Endothelial cell of umbilical vein (primary cell): ENCODE measurements at places on chromosomes 5 and 9.
A peak's percentile ranks its signal among the peaks of the same experiment; 100 is the strongest.

DNA sequence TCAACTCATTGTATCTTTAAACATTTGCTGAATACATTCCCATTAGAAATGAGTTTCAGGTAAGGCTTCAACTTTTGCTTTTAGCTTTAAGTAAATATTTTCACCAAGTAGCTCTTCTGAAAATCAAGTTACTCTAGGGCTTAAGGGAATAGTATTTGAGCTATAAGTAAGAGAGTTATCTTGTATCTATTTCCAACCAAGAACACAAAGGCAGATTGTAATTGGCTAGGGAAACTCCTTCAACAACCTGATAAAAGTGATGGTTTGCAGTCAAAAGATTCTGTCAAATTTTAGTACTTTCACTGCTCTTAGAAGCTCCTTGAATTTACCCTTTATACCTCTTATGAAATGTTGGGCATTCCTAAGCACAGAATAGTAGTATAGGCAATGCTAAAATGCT lies 13.0 kb downstream of the ELL2 start:
- H3K4me1 ChIP-seq = peaks cover 8% of the 10 kb centered on the region
- H3K27me3 ChIP-seq = no peaks in the 10 kb centered on the region
- no peak overlapping the region for H3K27ac ChIP-seq
- DNase-seq = no peak

- peaks cover 15% of the 10 kb centered on the region for H3K36me3 ChIP-seq
- no peak for DNase-seq
- no peaks in the 10 kb centered on the region for H3K4me1 ChIP-seq
- no peak overlapping the region for H3K4me3 ChIP-seq
- no peaks in the 10 kb centered on the region for H3K27me3 ChIP-seq
Observed at GRCh38 chr5:14284392-14285148, 141.4 kb downstream of the TRIO start.

DNA sequence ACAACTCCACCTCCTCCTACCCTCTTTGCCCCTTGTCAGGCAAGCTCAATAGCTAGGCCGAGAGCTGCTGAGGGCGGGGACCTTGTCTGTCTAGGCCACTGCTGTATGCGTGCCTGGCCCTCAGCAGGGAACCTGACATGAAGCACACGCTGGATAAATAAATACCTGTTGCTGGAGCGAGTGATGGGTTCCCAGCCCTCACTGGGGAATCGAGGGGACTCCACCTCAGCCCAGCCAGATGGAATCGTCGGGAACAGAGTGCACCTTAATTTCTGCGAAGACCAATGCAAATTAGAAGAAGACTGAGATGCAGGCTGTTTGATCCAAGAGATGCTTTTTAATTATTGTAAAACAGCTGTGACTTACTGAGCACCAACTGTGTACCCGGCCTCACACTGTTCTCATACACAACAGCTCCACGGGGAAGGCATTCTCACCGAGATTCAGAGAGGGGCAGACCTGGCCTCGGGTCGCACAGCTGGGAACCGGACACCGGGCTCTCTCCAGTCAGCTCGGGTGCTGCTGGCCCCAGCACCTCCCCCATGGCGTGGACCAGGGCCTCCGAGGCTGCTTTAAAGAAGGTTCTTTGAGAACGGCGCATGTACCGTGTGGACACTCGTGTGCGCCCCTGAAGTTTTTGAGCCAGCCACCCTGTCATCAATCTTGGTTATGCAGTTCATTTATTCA lies 109.7 kb upstream of the IER5L start:
- H3K4me3 ChIP-seq = no peak overlapping the region
- no peak overlapping the region for H3K27ac ChIP-seq
- H3K27me3 ChIP-seq = no peaks in the 10 kb centered on the region
- no peaks in the 10 kb centered on the region for H3K36me3 ChIP-seq
- no peak for DNase-seq
- H3K4me1 ChIP-seq = no peaks in the 10 kb centered on the region

DNA sequence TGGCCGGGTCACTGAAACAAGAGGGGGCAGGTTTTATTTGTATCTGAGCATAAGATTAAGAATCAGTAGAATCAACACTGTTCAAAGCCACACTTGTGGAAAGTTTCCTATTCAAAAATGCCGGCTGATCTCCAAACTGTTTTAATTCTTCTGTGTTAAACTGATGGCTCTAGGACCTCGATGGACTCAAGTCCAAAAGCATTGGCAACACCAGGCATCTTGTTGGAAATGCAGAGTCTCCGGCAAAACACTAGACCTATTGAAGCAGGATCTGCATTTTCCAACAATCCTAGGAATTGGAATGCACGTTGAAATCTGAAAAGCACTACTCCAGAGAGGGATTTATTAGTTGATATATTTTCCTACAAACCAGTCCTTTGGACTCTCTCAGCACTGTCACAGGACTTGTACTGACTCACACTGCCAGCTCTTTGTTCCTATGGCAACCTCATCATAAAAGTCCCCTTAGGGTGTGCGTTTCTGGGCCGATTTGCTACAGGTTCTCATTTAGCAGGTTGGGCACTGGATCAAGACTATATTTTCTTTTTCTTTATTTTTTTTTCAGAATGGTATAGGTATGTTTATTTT lies 48.1 kb upstream of the PCA3 start:
- H3K4me3 ChIP-seq = no peak overlapping the region
- no peak for DNase-seq
- H3K36me3 ChIP-seq = no peaks in the 10 kb centered on the region
- no peak overlapping the region for H3K27ac ChIP-seq
- peaks cover 30% of the 10 kb centered on the region for H3K4me1 ChIP-seq

DNA sequence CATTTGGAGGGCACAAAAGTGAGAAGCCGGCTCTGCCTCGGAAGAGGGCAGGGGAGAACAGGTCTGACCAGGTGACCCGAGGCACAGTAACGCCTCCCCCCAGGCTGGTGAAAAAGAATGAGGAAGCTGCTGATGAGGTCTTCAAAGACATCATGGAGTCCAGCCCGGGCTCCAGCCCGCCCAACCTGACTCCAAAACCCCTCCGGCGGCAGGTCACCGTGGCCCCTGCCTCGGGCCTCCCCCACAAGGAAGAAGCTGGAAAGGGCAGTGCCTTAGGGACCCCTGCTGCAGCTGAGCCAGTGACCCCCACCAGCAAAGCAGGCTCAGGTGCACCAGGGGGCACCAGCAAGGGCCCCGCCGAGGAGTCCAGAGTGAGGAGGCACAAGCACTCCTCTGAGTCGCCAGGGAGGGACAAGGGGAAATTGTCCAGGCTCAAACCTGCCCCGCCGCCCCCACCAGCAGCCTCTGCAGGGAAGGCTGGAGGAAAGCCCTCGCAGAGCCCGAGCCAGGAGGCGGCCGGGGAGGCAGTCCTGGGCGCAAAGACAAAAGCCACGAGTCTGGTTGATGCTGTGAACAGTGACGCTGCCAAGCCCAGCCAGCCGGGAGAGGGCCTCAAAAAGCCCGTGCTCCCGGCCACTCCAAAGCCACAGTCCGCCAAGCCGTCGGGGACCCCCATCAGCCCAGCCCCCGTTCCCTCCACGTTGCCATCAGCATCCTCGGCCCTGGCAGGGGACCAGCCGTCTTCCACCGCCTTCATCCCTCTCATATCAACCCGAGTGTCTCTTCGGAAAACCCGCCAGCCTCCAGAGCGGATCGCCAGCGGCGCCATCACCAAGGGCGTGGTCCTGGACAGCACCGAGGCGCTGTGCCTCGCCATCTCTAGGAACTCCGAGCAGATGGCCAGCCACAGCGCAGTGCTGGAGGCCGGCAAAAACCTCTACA lies 11.8 kb downstream of the QRFP start:
- no peaks in the 10 kb centered on the region for H3K4me1 ChIP-seq
- no peaks in the 10 kb centered on the region for H3K27me3 ChIP-seq
- H3K27ac ChIP-seq = no peak overlapping the region

DNA sequence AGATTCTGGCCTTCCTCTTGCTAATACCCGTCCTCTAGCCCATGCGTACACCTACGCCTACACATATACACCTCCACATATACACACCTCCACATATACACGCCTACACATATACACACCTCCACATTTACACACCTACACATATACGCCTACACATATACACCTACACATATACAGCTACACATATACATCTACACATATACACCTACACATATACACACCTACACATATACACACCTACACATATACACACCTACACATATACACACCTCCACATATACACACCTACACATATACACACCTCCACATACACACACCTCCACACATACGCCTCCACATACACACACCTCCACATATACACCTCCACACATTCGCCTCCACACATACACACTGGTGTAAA lies 27.2 kb downstream of the AK3 start:
- no peaks in the 10 kb centered on the region for H3K27me3 ChIP-seq
- DNase-seq = peak; percentile 13
- no peak overlapping the region for H3K4me3 ChIP-seq
- H3K4me1 ChIP-seq = no peaks in the 10 kb centered on the region

DNA sequence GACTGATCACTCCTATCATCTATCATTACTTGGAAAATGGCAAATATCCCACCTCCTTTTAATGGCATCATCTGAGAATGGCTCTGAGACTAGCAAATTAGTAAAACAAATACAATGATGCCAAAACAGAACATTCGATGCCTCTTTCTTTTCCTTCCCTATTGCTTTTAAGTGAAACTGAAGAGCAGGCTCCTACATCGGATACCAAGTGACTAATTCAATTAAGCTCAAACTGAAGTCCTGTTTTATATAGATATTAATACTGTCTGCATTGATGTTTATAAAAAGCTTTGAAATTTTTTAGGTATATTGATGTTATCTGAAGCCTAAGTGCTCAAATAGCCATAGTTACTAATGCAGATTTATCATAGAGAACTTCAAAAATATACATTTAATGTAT lies 43.9 kb downstream of the SAXO1 start:
- no peaks in the 10 kb centered on the region for H3K27me3 ChIP-seq
- H3K27ac ChIP-seq = no peak overlapping the region
- DNase-seq = no peak
- no peak overlapping the region for H3K4me3 ChIP-seq
- no peaks in the 10 kb centered on the region for H3K4me1 ChIP-seq
- no peaks in the 10 kb centered on the region for H3K36me3 ChIP-seq

- no peaks in the 10 kb centered on the region for H3K36me3 ChIP-seq
- peaks cover 8% of the 10 kb centered on the region for H3K4me1 ChIP-seq
- peak; percentile 63 for DNase-seq
- peaks cover 28% of the 10 kb centered on the region for H3K27me3 ChIP-seq
- no peak overlapping the region for H3K27ac ChIP-seq
Observed at GRCh38 chr5:61582205-61582820, 250.3 kb downstream of the ZSWIM6 start.

GRCh38 chr5:31738199-31738598 lies 99.3 kb downstream of the PDZD2 start:
- H3K4me1 ChIP-seq = no peaks in the 10 kb centered on the region
- no peak overlapping the region for H3K27ac ChIP-seq
- H3K36me3 ChIP-seq = no peaks in the 10 kb centered on the region

DNA sequence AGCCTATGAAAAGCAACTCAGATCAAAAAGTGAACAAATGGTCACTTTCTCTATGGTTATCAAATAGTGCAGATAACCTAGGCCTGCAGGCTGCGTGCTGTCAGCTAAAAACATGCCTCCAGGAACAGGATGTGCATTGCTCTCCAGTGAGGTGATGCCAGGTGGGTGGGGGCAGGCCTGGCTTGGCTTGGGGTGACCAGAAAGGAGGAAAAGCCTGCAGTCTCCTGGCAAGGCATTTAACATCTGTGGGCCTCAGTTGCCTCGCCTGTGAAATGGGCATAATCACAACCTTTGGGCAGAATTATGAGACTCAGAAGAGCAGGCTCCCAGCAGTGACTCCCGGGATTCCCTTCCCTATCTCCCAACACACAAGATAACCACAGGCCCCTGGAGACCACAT lies 135.9 kb downstream of the COL23A1 start:
- H3K27me3 ChIP-seq = peaks cover 7% of the 10 kb centered on the region
- no peaks in the 10 kb centered on the region for H3K36me3 ChIP-seq
- no peak for DNase-seq
- H3K4me3 ChIP-seq = no peak overlapping the region
- H3K27ac ChIP-seq = no peak overlapping the region

- peaks cover 16% of the 10 kb centered on the region for H3K4me1 ChIP-seq
- peaks cover 22% of the 10 kb centered on the region for H3K36me3 ChIP-seq
- H3K27ac ChIP-seq = no peak overlapping the region
- no peak for DNase-seq
Observed at GRCh38 chr9:33307067-33307466, 16.8 kb downstream of the NFX1 start.

DNA sequence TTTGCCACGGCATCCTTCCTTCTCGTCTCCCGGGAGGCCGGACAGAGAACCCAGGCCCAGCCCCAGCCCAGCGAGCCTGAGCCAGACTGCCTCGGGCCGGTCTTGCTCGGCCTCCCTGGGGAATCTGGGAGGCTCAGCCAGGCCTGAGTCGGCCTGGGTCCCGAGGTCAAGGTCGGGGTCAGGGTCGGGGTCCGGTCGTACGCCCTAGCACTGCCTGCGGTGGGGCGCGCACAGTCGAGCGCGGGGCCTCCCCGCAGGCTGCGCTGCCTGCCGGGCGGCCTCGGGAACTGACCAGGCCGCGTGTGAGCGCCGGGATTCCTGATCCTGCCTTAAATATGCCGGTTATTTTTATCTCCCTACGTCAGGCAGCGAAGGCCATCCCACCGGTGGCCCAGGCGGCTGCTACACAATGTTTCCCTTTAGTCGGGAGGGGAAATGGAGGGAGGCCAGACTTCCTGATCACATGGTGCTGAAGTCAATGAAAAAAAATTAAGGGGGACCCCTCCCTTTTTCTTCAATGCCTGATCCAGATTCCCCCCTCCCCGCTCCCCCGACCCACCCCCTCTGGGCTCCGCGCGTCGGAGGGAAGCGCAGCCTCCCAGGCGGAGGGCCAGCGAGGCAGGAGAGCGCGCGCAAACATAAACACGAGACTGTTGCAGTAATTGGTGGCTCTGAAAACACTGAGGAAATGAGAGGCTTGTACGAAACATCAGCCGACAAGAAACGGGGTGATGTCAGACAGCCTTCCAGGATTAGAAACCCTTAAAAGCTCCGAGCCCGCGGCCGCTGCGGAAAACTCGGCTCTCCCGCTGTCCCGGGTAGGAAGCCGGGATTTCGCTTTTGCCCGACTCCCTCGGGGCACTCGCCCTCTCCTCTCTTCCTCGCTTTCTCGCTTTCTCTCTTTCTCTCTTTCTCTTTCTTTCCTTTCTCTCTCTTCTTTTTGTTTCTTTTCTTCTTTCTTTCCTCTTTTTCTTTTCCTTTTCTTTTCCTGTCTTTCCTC lies 148.2 kb upstream of the KLF4 start:
- peaks cover 14% of the 10 kb centered on the region for H3K4me1 ChIP-seq
- peak overlapping the region; percentile 91 for H3K27ac ChIP-seq
- H3K36me3 ChIP-seq = no peaks in the 10 kb centered on the region
- no peaks in the 10 kb centered on the region for H3K27me3 ChIP-seq

GRCh38 chr5:53569453-53569852 lies 9.0 kb downstream of the NDUFS4 start:
- H3K4me3 ChIP-seq = no peak overlapping the region
- H3K4me1 ChIP-seq = peaks cover 10% of the 10 kb centered on the region

GRCh38 chr9:138083873-138084272 lies 206.3 kb downstream of the CACNA1B start:
- H3K4me3 ChIP-seq = no peak overlapping the region
- H3K27me3 ChIP-seq = no peaks in the 10 kb centered on the region
- H3K27ac ChIP-seq = no peak overlapping the region
- H3K36me3 ChIP-seq = no peaks in the 10 kb centered on the region
